ENCODE measurements at places on chromosomes 16 and 17.

GRCh38 chr16:68749432-68749831, 12.3 kb downstream of the CDH1 start:
- ATAC-seq: no peak

DNA sequence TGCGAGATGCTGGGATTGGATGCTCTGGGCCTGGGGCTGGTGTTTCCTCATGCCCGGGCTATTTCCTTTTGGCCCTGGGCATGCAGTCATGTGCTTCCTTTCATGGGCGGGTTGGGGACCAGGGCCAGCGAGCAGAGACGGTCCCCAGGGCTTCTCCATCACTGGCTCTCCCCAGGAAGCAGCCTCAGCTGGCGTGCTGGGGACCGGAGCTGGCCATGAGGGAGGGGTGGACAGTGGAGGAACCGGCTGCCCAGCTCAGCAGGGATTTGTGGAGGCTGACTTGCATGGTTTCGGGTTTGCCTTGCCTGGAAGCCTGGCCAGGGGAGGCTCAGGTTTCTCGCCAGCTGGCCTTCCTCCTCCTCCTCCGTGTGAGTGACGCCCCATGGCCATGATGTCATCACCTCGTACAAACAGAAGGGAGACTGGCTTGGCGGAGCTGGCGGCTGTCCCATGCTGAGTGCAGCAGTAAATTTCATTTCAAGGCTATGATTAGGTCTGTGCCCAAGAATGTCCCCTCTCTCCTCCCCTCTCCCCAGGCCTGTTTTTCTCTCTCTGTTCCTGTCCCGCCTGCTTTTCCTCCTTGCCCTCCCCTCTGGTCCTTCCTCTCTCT, 8.9 kb upstream of the TIMP2 start:
- no peak for ATAC-seq

DNA sequence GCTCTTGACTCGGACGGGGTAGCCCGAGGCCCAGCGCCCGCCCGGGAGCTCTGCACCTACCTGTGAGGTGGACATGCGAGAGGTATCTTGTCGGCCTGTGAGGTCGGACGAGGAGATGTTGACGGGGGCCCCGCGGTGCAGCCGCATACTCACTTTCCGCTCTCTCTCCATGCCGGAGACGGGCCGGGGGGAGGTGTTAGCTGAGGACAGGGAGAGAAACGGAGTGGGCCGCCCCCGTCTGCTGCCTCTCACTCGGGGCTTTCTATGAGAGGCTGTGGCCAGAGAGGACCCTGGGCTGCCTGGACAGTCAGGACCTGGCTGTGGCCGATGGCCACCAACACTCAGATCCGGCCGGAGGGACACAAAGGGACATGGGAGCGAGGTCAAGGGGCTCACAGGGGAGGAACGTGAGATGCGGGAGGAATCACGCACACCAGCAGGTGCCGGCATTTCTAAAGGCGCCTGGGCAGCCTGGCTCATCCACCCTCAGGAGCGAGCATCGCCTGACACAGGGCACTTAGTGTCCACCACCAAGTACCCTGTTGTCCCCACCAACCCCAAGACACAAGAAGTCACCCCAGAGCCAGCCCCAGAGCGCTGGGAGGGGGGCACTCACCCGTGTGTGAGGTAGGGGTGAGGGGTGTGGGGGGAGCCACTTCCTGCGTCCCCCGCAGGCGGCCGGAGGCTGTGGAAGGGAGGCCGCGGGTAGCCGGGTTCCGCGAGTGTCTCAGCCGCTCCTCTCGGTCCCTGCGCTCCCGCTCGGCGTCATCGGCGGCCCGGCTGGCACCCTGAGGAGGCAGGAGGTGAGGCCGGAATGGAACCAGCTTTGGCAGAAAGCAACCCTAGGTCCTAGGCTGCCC, 20.2 kb downstream of the SLC16A3 start:
- no peak for ATAC-seq

GRCh38 chr17:70521821-70522256, 352.5 kb downstream of the KCNJ2 start:
- ATAC-seq: no peak

- ATAC-seq: no peak
These were observed 62.6 kb upstream of the ENDOV start for GRCh38 chr17:80352216-80352895.

- no peak for ATAC-seq
These were observed 234.8 kb downstream of the MAF start for GRCh38 chr16:79365702-79366101.

DNA sequence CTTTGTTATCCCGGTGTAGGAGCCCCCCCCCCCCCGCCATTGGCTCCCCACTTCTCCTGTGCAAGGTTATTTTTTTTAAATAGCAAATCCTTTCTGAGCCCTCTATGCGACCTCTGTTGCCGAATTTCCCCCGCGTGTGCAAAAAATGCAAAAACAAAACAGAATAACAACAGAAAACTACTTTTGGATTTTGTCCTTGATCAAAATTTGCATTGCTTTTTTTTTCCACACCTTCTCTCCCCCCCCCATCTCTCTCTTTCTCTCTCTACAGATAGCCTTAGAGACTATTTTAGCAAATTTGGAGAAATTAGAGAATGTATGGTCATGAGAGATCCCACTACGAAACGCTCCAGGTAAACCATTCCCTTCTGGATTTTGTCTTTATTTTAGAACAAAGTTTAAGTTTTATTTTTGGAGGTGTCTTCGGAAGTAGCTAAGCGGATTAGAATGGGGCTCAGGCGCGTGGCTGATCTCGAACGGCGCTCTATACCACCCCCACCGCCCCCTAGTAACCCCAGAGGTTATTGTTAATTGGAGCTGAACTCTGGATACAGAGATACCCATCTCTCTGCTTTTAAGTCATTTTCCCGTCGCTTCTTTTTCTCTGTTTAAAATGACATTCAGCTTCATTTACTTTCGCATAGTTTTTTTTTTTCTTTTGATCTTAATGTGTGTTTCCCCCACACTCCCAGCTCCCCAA, 1.0 kb downstream of the MSI2 start:
- ATAC-seq: no peak

DNA sequence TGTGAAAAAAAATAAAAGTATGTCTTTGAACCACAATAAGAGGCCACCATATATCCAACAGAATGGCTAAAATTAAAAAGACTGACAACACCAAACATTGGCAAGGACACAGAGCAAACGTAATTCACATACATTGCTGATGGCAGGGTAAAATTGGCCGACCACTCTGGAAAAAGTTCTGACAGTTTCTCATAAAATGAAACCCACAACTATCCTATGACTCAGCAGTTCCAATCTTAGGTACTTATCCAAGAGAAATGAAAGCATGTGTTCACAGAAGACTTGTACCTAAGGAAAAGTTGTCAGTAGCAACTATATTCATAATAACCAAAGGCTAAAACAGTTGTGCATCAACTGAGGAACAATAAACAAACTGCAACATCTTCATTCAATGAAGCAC, 357.3 kb upstream of the XYLT1 start:
- ATAC-seq: no peak

GRCh38 chr17:74466828-74467184, 372 bp downstream of the CD300A start:
- ATAC-seq: no peak

DNA sequence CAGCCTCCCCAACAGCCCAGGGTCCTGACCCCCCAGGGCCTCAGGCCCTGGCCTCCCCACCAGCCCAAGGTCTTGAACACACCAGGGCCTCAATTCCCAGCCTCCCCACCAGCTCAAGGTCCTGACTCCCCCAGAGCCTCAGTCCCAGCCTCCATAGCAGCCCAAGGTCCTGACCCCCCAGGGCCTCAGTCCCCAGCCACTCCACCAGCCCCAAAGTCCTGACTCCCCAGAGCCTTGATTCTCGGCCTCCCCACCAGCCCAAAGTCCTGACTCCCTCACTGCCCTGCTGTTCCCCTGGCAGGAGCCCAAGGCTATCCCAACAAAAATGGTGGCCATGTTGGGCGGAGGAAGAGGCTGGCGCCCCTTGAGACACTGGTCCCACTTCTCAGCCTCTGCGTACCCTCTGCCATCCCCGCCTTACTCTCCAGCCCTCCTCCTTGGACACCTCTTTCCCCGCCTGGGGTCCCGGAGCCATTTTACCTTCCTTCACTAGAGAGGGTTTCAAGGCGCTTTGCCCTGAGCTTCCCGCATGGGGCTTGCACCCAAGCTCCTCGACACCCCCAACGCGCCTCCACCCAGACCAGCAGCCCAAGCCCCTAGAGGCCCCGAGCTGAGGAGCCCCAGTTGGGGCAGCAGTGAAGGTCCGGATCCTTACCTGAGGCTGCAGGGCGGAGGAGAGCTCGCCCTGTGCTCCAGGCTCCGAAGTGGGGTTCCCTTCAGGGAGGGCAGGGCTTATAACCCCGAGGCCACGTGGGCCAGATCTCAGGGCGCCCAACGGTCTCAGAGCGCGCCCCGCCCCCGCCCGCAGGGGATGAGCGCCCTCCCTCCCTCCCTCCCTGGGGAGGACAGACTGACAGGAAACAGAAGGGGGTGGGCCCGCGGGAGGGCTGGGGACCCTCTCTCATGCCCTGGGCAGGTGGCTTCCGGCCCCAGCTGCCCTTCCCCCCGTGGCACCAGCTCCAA, 3.5 kb upstream of the TSPOAP1 start:
- peak; percentile 15 for ATAC-seq

GRCh38 chr17:50278526-50279180, 4.4 kb downstream of the TMEM92 start:
- no peak for ATAC-seq

- no peak for ATAC-seq
These were observed 243.4 kb upstream of the IRX5 start for GRCh38 chr16:54687043-54687899.

DNA sequence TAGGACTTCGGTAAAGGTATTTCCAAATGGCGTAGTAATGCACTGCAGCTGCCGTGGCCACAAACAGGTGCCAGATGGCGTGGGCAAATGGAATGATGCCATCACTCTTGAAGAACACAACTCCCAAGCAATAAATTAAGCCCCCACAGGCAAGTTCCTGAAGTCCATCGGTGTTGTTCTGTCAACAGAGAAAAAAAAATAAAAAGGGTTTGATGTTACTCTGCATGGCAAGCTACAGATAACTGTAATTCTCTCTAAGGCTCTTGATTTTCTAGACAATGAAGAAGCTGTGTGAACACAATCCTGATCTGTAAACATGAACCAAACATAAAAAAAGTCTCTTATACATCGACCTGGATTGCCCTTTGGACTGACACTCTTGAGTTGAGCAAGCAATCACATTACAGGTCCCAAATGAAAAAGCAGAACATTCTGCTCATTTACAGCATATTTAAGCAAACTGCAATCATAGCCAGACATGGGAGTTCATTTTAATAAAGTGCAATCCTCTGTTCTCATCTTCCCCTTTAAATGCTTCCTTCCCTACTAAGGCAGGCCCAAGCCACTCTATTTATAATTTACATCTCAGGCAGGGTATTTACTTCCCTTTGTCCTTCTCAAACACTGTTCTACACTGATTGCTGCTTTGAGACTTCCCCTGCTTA, 27.1 kb downstream of the MMD start:
- ATAC-seq: no peak

GRCh38 chr16:11585460-11586377, 1.0 kb downstream of the LITAF start:
- peak; percentile 8 for ATAC-seq

- ATAC-seq: no peak
These were observed 61.1 kb downstream of the HS3ST3B1 start for GRCh38 chr17:14361945-14362508.

- ATAC-seq: no peak
These were observed 130.9 kb downstream of the STX8 start for GRCh38 chr17:9444687-9445086.

DNA sequence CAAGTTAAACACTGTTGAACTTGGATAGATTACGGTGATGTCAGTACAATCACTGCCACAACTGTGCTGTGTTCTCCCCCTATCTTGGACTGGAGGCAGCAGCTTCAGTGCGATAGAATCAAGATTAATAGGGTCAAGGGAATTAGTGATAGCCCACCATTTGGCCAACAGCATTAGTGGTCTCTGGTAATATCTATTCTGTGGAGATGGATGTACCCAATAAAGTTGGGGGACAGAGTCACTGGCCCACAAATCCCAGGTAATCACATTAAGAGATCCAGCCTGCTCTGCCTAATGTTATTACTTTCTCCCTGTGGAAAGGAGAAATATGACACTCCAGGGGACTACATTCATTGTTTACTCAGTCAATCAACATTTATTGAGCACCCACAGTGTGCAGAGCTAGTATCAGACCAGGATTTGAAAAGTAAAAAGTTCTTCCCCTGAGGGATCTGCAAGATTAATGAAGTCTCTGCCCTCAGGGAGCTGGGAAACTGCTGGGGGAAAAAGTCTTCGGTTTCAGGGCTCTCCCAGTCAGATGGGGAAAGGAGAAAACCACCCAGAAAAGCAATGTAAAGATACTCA, 23.6 kb upstream of the ATP5MC1 start:
- no peak for ATAC-seq

- peak; percentile 32 for ATAC-seq
These were observed 746 bp upstream of the POLG2 start for GRCh38 chr17:64497565-64498035.

DNA sequence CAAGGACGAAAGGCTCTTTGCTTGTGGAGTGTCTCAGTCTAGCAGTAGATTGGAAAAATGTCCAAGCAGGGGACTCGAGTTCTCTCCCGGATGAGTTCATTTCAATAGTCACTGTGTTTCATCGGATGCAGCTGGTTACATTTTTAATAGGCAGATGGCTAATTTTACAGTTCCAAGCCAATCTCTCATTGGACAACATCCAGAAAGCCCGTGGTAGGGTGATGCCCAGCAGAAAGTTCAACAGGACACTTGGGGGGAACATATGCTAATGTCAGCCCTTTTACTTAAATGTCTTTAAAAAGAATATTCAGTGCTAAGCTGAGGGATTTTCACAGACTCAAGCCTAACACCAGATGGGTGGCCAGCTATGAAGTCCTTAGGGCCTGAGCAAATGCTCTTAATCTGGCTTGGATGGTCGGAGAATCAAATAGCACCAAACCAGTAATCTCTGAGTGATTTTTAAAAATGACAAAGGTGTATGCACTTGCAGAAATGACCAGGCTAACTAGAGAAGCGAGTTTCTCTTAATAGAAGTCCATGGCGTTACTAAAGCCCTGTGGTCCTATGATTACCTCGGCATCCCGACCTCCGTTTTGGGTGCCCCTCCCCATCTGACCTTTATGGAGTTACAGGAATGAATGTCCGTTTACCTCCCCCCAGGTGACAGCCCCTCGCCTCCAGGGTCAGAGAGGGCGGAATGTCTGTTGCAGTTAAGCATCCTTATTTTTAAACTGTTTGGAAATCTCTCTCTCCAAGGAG, 289.2 kb upstream of the SALL1 start:
- no peak for ATAC-seq

DNA sequence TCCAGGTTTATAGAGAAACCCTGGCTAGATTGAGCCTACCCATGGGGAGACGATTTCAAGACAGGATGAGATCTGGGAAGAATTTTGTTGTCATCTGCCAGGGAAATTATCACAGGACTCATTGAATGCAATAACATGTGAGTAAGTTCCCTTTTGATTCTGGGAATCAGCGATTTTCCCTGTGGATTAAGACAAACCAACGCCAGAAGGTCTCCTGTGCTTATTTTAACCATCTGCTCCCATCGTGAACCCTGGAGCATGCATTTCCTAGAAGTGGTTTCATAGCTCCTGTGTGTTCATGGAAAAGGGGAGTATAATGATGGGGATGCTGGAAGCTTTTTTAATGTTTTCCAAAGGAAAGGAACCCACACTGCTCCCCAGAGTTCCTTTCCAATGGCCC, 21.0 kb upstream of the ARHGAP44 start:
- no peak for ATAC-seq
